Mammary epithelial cell (primary cell): ENCODE measurements at places on chromosomes 5 and 9. TPM values are rescaled to one million over a fixed set of nuclear protein-coding genes. Genes with fewer than 3 reads are reported as not detected.
A peak's percentile ranks its signal among the peaks of the same experiment; 100 is the strongest.

The CHSY3 gene
- 0.37 TPM for polyA plus RNA-seq

DNA sequence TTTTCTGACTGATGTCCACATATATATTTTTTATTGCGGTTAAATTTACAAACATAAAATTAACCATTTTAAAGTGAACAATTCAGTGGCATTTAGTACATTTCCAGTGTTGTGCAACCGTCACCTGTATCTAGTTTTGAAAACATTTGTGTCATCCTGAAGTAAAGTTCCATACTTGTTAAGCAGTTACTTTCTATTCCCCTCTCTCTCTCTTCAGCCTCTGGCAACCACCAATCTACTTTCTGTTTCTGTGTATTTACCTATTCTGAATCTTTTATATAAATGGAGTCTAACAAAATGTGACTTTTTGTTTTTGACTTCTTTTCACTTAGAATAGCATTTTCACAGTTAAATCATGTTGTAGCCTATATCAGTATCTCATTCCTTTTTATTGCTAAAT, 480.1 kb upstream of the SMARCA2 start:
- no peak for DNase-seq

DNA sequence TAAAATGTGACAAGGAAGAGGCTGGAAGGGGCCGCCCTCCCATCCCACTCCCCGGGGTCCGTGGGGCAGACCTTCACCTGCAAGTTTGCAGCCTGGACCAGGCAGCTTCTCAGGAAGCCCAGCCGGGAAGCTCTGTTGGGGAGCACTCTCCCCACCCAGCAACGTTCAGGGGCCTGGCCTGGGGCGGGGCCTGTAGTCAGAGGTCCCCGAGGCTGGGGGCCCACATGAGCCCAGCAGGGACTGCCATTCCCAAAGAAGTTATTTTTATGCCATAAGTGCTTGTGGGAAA, 32.7 kb upstream of the NOTCH1 start:
- no peak for DNase-seq

The PKD2L2 gene
- polyA plus RNA-seq: not detected

DNA sequence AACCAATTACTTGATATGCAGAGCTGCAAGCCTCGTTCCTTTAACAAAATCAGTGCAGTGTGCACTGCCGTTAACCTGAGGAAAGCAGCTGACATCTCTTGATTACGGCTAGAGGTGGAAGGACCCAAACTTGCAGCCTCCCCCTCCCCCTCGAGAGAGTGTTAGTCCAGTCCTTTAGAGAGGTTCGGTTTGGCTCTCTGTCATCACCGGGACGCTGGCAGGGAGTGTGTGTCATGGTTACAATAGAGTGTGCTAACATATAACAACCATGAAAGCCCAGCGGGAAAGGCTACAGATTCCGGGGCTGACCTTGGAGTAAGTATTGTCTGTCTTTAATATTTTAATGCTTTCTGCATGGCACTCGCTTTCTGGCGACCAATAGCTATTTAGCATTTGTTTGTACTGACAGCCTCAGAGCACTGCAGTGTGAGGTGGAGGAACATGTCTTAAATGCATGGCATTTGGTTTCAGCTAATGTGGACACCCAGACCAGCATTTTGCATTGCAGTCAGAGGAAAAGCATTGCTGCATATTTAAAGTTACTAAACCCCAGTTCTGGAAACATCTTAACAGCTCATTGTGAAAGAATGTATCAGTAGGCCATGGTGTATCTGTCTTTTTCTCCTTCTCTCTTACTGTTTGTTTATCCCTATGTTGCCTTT, 237.5 kb downstream of the CD180 start:
- DNase-seq: peak; percentile 45

GRCh38 chr5:107469064-107469463, 201.7 kb downstream of the EFNA5 start:
- DNase-seq: no peak

GRCh38 chr5:58628626-58629025, 45.8 kb downstream of the RAB3C start:
- DNase-seq: no peak

The KIF20A gene
- polyA plus RNA-seq: 47.0 TPM

GRCh38 chr9:71145179-71145578, 23.8 kb upstream of the TRPM3 start:
- DNase-seq: no peak

DNA sequence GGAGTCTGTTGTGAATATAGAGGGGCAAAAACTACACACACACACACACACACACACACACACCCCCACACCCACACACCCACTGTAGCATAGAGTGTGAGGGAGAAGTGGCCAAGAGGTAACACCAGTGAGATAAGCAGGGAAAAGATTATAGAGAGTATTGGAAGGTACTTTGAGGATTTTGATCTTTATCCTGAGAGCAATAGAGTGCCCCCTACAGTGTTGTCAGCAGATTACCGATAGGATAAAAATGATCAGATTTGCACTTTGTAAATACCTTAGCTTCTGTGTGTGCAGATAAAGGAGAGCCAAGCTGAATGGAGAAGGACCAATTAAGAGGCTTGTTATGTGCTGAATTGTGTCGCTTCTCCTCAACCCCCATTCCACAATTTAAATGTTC, 32.3 kb downstream of the ERCC6L2 start:
- no peak for DNase-seq

The UBTD2 gene
- 8.9 TPM for polyA plus RNA-seq

The AJM1 gene
- polyA plus RNA-seq: 0.40 TPM

DNA sequence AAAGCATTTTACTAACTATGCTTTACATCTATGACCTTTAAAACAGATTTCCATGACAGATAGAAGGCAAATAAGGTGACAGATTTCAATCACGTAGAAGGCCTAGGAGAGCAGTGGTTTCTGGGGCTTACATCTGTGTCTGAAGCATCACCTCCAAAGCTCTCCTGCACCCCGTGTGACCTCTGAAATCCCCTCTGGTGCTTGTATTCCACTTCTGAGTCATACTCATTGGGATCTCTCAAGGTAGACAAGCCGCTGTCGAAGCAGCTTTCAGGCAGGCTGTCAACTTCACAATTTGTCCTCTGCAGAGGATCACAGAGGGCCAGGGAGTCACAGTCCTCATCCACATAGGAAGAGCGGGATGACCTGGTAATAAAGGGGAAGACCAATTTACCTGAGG, 62.2 kb downstream of the RASEF start:
- no peak for DNase-seq

DNA sequence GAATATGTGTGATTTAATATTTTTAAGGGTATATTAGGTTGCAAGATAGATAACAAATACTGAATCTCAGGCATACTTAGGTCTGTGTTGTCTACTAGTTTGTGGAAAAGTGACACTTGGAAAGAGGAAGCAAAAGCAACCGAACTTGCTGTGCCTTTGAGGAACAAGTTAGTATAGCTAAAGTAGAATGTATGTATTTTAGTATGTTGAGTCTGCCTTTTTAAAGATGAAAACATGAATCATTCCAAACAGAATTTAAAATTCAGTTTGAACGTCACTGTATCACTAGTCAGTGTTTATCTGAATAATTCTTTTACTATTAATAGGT, 12.9 kb downstream of the TLE4 start:
- DNase-seq: no peak

DNA sequence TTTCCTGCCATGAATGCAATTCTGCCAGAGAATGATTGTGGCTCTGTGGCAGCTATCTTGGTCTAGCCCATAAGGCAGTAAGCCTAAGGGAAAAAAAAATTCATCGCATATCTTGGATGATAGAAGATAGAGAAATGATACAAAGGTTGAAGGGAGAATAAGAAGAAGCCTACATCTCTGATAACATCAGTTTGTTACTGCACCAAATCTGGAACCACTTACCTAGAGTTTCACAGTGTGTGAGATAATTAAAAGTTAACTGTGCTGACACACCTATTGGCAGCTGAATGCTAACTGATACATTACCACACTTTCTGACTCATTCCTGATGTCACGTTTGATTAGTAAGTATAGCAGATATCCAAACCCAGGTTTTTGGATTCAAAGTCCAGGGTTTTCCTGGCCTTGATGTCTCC, 91.6 kb upstream of the TAF11L2 start:
- DNase-seq: peak; percentile 72
